Muscle of leg (tissue), 16 donors: ENCODE measurements at places on chromosomes 12 and 14. TPM values are rescaled to one million over a fixed set of nuclear protein-coding genes. Genes with fewer than 3 reads are reported as not detected.

DNA sequence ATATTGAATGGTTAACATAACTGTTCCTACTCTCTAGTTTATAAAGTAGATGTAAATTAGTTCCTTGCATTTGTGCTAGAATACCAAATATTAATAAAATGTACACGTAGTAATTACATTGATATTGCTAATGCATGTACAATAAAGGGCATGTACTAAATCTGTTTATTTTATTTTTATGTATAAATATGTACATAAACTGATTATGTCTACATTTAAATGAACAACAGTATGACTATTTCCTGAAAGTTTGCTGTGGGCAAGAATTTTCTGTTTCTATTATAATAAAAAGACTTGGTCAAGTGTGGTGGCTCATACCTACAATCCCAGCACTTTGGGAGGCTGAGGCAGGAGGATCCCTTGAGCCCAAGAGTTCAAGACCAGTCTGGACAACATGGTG lies 257.2 kb upstream of the FOXN3 start:
- no peak for DNase-seq

DNA sequence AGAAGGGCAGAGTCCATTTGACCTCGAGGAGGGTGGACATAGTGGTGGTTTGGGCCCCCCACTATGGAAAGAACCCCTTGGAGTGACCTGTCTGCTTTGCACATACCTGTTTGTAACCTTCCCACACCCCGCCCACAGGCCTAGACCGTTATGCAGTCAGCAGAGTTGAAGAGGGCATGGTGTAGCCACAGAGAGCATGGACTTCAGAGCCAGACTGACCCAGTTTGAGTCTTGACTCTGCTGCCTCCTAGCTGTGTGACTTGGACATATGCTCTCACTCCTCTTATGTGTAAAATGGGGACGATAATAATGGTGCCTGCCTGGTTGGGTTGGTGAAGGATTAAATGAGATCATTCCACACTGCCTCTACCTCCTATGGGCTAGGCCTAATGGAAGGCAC lies 40.9 kb upstream of the NOS1 start:
- DNase-seq: no peak

- DNase-seq: no peak
Observed at GRCh38 chr12:54786081-54786480, 68.2 kb upstream of the MUCL1 start.

DNA sequence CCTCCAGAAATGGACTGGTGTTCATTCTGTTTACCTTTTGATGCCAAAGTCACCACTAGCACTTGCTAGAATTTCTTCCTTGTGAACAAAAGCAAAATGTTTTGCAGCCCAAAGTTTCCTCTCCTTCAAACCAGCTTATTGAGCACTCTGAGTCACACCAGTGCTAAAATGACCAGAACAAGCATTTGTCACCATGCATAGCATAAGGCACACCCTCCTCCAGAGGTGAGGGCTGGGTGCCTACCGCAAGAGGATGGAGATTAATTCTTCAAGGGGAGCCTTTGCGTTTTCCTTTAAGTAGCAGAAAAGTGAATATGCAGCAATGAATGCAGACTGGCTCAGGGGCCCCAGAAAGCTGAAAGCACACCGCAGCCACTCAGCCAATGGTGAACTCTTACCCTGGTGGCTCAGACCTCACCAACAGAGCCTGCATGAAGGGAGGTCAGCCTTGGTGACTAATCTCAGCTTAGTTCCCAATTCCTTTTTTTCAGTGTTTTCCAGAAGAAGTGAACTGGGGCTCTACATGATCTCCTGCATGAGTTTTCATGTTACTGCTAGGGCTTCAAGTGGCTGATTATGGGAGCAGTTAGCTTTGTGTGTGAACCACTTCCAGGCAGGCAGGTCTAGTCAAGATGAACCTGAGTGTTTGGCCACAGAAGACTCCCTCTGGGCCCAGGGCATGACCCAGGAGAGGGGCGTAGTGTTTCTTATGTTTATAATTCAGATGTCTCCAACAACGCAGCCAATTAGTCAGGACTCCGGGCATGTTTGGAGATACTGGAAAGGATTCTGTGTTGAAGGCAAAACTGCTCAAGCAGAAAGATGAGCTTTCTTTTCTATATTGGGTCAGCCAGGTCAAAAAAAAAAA lies 96.3 kb downstream of the PAX9 start:
- no peak for DNase-seq

DNA sequence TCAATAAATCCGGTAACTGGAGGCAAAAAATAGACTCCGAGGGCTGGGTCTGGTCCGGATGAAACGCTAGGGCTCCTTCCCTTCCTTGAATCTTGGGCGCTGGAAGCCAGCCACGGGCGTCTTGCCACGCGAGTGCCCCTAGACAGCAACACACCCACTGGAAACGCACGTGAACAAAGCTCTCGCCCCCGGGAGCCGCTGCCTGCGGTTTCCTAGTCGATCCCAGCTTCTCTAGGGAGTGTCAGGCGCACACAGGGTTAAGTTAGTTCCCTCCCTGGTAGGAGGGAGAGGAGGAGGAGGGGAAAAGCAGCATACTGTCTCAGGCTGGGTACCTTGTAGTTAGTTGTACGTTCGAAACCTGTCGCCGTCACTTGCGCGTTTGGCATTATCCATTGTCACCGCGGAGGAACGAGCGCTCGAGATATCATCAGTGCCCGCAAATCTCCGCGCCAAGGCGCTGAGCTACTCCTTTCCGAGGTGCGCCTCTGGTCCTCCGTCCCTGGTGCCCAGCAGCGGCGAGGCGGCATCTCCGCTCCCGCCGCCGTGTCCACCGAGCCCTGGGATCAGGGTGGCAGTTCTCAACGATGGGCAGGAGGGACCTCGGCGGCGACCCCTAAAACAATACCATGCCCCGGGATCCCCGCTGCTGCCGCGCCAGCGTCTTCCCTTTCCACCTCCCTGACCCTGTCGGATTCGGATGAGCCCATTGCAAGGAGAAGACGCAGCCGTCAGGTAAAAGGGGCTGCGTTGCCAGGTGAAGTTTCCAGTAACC lies at the start of gene FLRT2:
Gene FLRT2 (plus strand): TSS at position 342 of the 772 bp plus-strand sequence. CDS start 91,371 bp downstream, outside the sequence.
- peak; percentile 93 for DNase-seq

- DNase-seq: peak; percentile 22
Observed at GRCh38 chr12:66352197-66352596, 49.9 kb downstream of the HELB start.

- peak; percentile 93 for DNase-seq
Observed at GRCh38 chr12:4118017-4118510, 155.5 kb upstream of the CCND2 start.

- DNase-seq: no peak
Observed at GRCh38 chr12:12127304-12127703, 56.6 kb downstream of the BCL2L14 start.

DNA sequence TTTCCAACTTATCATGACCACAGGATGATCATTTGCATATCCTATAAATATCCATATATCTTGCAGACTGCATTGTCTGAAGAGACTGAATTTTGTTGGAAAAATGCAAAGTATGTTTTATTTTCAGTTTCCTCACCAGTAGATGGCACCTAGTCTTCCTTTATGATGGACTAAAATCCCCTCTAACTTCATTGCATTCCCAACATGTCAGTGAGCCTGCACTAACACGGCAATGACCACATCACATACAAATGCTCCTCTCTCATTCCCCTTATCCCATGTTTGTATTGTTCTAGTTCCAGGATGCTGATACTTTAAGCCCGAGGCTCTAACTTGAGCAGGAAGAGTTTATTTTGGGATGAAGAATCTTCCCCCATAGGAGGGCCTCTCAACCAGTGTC lies 24.7 kb upstream of the MYBPC1 start:
- DNase-seq: peak; percentile 89

DNA sequence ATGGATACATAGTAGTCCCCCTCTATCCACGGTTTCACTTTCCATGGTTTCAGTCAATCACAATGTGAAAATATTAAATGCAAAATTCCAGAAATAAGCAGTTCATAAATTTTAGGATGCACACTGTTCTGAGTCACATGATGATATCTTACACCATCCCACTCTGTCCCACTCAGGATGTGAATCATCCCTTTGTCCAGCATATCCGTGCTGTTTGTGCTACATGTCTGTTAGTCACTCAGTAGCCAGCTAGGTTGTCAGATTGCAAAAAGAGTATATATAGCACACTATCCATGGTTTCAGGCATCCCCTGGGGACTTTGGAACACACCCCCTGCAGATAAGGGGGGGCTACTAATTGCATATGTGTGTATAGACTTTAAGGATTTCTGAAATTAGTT lies 8.1 kb upstream of the NAA30 start:
- no peak for DNase-seq

The KRT6C gene
- not detected for total RNA-seq

The LTBR gene
- total RNA-seq: 32.9 TPM

The DAD1 gene
- total RNA-seq: 179 TPM

The PLA2G1B gene
- total RNA-seq: 0.75 TPM

The CATSPERB gene
- 0.80 TPM for total RNA-seq
